Muscle of back (tissue), 13 donors: ENCODE measurements at places on chromosomes 16 and 17. TPM values are rescaled to one million over a fixed set of nuclear protein-coding genes. Genes with fewer than 3 reads are reported as not detected.

DNA sequence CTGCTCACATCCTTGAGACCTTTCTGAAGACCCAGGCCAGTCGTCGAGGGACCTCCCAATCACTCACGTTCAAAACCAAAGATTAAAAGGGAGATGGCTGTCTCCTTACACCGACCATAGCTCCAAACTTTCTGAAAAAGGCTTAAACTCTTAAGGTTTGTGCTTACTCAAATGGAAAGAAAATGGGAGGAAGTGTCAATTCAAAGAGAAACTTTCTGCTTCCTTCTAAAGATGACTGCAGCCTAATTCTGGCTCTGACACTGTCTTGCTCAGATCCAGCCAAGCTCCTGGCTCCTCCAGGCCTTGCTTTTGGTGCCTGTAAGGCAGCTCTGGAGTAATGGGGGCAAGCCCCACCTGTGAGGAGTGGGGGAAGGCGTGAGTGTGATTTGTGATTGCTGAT is 54.9 kb upstream of the WSB1 start:
- no peak for DNase-seq

- peak; percentile 13 for DNase-seq
Measured at GRCh38 chr16:57720142-57720575, 15.4 kb upstream of the KATNB1 start.

DNA sequence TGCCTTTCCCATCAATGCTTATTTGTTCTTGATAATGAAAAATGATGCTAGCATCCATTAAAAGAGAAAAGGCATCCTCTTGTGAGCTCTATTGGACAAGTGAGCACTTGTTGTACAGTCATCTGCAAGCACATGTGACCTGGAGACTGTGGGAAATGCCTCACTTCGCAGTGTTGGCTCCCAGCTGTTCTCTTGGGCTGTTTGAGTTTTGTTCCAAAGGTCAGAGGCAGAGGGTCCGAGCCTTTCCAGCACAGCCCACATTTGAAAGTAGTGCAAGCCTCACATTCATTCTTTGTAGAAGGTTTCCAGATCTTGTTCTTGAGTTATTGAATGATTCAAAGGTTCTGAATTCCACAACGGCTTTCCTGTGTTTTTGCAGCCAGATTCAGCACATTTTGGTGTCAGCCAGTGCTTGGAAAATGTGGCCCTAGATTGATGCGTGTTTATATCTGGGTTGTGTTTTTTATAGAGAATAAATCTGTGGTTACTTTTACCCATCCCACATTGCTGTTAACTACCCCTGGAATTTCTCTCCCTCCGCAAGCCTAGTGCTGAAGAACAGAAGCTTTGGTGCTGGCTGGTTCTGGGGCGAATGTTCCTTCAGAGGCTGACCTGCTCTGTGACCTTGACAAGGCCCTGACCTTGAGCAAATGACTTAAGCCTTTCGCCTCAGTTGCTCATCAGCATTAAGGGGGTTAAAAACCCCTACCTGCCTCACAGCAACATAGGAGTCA is 49.8 kb downstream of the CDH1 start:
- DNase-seq = peak; percentile 73

DNA sequence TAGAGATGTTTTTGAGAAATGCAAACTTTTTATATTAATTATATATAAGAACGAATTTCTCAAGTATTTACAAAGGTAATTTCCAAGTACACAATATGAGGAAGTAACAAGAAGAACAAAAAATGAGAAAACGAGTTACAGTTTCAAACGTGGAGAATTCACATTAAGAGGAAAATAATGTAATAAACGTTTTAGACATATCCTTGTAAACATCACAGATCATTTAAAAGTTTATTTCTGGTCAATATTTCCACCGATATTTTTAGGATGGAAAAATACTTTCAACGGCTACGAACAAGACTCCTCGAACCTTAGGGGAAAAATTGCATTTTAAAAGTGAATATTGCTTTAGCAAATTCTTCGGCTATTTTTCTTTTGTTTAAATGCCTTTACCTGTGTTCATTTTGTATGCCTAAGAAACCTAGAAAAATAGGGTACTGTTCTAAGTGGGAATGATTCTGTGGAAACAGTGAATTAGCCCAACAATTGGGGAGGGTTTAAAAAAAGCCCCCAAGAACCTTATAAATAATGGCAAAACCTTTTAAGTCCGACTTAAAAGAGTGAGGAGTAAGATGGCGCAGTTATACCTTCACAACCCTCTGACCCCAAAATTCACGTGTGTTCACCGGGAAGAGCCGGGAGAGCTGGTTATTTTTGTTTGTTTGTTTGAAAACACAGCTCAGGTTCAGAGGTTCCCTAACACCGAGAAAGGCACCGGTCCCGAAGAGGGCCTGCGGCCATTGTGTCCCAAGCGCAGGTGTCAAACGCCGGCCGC is 3.3 kb downstream of the HNF1B start:
- DNase-seq = no peak

The NTN3 gene
- 2.6 TPM for polyA plus RNA-seq

The DDX28 gene
- 5.9 TPM for polyA plus RNA-seq

DNA sequence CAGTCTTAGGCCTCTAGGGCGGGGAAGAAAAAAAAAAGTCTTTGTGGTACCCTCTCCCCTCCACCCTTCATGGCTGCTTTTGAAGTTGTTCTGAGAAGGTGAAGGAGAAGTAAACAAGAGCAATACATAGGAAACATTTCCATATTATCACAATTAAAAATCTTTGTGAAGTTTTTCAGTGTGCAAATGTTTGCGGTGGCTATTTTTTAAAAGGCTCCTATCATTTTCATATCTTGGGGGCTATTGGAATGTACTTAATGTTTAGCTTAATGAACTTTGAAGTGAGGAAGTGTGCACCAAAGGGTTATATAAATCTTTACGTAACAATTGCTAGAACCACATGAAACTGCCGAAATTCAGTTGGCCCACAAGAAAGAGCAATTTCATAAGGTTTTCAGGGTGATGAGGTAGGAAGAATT is 7.6 kb downstream of the NOL11 start:
- DNase-seq = no peak

- peak; percentile 47 for DNase-seq
Measured at GRCh38 chr16:83813823-83814658, 6.3 kb downstream of the HSBP1 start.
